ENCODE measurements at places on chromosomes 11 and 22. TPM values are rescaled to one million over a fixed set of nuclear protein-coding genes. Genes with fewer than 3 reads are reported as not detected.
A peak's percentile ranks its signal among the peaks of the same experiment; 100 is the strongest.

- H3K36me3 ChIP-seq, result peaks cover 48% of the 10 kb centered on the region
- no peak overlapping the region for H3K4me3 ChIP-seq
- no peak overlapping the region for H3K27ac ChIP-seq
- DNase-seq, result no peak
These were observed 11.6 kb downstream of the MED19 start for GRCh38 chr11:57700425-57700824.

DNA sequence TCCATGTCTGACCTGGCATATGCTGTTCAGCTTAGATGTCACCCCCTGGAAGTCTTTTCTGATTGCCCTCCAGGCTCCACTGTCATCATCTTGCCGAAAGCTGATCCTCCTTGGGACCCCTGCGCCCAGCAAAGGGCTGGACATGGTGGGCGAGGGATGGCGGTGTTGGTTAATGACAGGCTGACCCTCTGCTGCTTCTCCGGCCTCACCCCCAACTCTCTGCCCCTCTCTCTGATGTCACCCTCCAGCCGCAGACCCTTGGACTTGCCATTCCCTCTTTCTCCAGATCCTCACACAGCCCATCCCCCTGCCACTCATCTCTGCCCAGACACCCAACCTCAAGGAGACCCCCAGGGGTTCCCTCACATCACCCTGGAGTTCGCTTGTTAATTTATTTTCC, 2.3 kb downstream of the EHBP1L1 start:
- peaks cover 33% of the 10 kb centered on the region for H3K4me1 ChIP-seq
- no peaks in the 10 kb centered on the region for H3K27me3 ChIP-seq
- peak overlapping the region; percentile 57 for H3K4me3 ChIP-seq
- H3K36me3 ChIP-seq, result peaks cover 39% of the 10 kb centered on the region
- DNase-seq, result no peak

- no peaks in the 10 kb centered on the region for H3K36me3 ChIP-seq
These were observed 117.6 kb downstream of the PHF21B start for GRCh38 chr22:44892243-44892642.

DNA sequence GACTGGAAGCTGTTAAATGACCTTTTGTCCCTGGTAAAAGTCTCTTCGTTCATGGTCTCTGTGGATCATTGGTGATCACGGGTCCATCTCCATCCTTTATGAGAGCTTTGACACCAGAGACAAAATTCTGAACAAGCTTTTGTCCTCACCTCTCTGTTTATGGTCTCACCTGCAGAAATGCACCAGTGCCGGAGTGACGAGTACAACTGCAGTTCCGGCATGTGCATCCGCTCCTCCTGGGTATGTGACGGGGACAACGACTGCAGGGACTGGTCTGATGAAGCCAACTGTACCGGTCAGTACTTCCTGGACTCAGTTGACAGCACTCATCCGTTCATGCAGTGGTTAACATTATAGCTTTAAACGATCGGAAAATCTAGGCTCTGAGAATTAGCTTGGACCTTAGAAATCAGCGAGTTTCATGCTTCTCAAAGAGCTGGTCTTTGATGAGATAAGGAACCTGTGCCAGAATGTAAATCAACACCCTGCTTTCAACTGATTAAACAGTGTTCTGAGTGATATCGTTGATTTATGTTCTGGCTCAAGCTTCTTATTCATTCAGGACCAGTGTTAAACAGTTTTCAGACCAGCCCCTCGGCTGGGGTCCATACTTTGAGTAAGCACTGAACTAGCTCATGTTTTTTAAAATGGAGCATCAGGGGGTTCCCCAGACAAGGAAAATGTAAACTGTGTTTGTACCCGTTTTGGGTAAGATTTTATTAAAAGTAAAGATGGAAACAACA, 124.5 kb upstream of the SORL1-AS1 start:
- DNase-seq, result no peak
- H3K27me3 ChIP-seq, result no peaks in the 10 kb centered on the region
- H3K36me3 ChIP-seq, result peaks cover 96% of the 10 kb centered on the region
- H3K4me1 ChIP-seq, result peaks cover 20% of the 10 kb centered on the region

The TMEM191B gene
- total RNA-seq, result 0.87 TPM

DNA sequence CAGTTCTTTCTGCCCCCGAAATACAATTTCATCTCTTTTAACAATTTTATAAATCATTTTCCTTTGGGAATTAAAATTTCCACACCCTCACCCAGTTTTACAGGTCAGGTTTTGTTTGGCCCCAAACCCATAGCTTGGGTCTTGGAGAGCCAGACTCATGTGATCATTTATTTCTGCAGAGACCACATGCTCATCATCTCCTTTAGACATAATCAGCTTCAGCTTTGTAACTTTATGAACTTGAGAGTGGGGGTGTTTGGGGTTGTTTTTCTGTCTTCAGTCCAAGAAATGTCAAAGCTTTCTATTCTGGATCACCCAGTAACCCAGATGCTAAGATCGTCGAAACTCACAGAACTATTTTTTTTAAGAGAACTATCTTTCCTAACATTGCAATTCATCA, 70.9 kb downstream of the DBX1 start:
- H3K27ac ChIP-seq, result no peak overlapping the region
- H3K4me3 ChIP-seq, result no peak overlapping the region
- no peak for DNase-seq
- peaks cover 16% of the 10 kb centered on the region for H3K4me1 ChIP-seq

GRCh38 chr11:15882876-15883454, 473.4 kb downstream of the SOX6 start:
- H3K4me1 ChIP-seq, result no peaks in the 10 kb centered on the region
- no peaks in the 10 kb centered on the region for H3K36me3 ChIP-seq
- no peak overlapping the region for H3K4me3 ChIP-seq
- DNase-seq, result no peak
- H3K27ac ChIP-seq, result no peak overlapping the region

DNA sequence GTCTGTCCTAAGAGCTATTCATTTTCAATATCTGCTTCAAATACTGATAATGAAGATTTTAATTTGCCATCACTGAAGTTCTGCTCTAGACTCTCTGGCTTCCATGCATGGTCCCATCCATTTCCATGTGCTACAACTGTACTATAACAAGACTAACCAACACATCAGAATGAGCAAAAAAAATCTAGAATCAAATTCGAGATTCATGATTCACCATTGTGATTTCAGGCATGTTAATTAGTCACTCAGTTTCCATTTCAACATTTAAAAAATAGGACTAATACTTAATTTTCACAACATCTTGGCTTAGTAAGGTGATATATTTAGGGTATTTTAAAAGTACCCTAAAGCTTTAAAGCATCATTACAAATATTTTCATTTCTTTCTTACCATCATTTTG, 22.8 kb downstream of the PICALM start:
- H3K4me3 ChIP-seq, result no peak overlapping the region
- no peaks in the 10 kb centered on the region for H3K27me3 ChIP-seq
- H3K36me3 ChIP-seq, result peaks cover 14% of the 10 kb centered on the region
- H3K27ac ChIP-seq, result no peak overlapping the region
- no peak for DNase-seq
